ENCODE measurements at places on chromosomes 3 and 15.

GRCh38 chr3:182740710-182741109, 52.6 kb upstream of the ATP11B start:
- DNase-seq: no peak

- no peak for DNase-seq
These were observed 1.9 kb downstream of the TEX9 start for GRCh38 chr15:56367156-56367555.

- DNase-seq: no peak
These were observed 88.6 kb upstream of the ZNF385D start for GRCh38 chr3:21839592-21839991.

- DNase-seq: no peak
These were observed 40.1 kb downstream of the TRIM71 start for GRCh38 chr3:32857921-32858320.

- DNase-seq: no peak
These were observed 141.0 kb upstream of the HACD2 start for GRCh38 chr3:123725652-123726400.
